ENCODE measurements at places on chromosomes 4 and X.

DNA sequence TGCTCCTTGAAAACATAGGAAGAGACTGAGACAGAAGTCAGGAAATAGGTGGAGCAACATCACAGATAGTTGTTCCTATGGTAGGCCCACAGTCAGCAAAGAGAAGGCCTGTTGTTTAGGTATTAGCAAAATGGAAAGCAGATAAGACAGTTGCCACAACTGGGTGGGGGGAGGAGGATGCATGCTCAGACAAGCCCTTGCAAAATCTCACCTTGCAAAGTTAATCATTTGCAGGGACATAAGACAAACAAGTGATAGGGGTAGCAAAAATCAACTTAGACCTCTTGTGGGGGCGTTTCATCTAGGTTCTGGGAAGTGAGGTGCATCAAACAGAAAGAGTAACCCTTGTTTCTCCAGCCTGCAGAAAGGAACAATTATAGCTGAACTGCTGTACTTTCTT is 30.7 kb downstream of the SERPINA7 start:
- DNase-seq: no peak

DNA sequence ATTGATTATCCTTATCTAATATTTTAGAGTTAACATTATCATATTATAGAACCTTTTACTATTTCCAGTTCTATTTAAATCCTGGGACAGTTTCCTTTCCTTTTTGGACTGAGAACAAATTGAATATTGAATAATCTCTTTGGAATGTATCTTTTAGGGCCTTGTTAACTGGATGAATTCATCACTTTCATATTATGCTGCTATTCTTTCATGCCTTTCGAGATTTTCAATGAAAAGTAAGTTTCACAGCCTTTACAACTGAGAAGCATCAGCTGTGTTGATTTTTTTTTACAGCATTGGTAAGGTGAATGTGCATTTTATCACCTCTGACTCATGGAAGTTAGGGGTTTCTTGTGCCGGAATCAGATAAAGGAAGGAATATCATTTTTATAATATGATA is 39.6 kb downstream of the PDLIM5 start:
- DNase-seq: no peak

GRCh38 chrX:152165033-152165743 is 26.8 kb upstream of the MAGEA10 start:
- no peak for DNase-seq

DNA sequence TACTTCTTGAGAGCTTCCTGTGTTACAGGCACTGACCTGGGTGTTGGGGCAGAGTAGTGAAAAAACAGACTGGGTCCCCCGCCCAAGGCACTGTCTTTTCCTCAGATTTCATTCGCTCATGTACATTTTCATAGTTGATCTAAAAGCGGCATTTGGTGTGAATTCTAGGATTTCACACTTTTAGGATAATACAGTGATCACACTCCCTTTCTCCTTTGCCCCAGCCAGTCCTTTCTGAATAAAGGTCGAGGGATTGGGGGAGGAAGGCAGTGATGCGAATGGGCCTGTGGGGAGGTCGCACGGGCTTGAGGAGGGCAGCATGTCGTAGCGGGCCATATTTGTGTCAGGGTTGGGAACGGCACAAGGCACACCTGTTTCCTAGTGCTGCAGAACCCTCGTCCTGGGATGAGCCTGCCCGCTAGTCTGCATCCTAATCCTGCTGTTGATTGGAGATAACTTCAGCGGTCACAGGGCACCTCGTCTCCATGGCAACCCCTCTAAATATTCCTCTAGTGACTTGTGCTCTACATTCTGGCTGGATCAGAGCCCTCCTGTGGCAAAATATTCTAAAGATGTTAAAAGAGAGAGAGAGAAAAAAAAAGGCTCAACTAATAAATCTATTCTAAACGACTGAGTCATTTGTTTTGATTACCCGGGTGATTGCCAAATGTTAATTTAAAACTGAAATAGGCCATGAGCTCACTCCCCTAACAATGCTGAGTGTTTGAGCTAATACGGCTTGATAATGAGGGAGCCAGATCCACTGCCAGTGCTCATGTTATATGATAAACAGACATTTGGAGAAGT is 21.8 kb downstream of the FHL1 start:
- DNase-seq: no peak

DNA sequence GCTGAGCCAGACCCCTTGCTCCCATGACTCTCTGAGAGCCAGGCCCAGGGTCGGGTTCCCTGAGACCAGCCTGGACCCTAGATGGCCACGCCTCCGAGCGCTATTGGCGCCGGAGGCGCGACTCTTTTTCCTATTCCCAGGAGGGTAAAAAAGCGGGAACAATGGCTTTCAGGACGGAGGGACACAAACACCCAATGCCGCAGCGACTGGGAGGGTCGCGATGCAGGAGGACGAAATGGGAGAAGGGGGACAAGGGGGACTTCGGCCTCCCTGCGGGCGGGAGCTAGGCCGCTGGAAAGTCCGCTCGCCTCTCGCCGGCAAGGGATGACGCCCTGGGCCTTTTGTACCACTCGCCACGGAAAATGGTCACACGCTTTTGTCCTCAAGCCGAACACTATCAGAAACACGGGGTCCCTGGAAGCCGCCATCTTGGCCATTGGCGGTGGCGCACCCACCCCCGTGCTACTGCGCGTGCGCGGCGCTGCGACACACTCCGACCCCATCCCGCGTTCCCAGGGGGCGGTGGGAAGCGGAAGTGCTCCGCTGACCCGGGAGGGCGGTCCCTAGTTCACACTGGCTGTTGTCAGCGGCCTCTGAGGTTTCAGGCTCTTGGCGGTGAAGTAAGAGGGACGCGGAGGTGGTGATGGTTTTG is 98.4 kb downstream of the ZNF674 start:
- peak; percentile 81 for DNase-seq

GRCh38 chr4:41678951-41679350 is 69.6 kb downstream of the PHOX2B start:
- DNase-seq: no peak

GRCh38 chr4:45568694-45569093 is 555.2 kb downstream of the GABRG1 start:
- DNase-seq: no peak

- DNase-seq: no peak
Observed at GRCh38 chrX:8067754-8068462, 103.2 kb downstream of the VCX2 start.

DNA sequence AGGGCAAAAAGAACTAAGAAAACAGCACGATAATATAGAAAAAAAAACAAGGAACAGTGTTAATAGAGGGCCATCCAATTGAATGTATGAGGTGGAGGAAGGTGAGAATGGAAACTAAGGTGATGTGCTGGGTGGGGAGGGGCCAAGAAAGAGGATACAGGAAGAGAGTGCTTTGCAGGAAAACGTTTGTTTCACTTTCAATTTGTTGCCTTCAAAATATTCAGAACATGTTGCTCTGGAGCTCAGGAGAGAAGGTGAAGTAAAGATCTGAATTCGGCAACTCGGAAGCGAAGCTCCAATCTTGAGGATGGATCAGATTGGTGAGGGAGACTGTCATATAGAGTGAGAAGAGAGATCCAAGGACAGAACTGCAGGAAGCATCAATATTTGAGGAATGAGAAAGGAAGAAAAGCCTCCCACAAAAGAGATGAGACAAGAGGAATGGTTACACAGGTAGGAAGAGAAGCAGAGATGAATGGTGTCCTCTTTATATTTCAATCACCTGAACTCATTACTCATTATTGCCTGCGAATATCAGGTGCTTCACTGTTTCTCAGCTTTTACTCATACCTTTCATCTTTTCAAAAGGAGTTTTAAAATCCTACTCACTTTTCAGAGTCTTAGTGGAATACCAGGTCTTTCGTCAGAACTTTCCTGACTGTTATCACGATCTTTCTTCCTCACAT is 14.7 kb upstream of the SEC24D start:
- DNase-seq: no peak

- peak; percentile 81 for DNase-seq
Observed at GRCh38 chr4:112321776-112322684, 24.9 kb downstream of the ALPK1 start.

GRCh38 chrX:152663086-152663485 is 25.4 kb downstream of the GABRQ start:
- no peak for DNase-seq

DNA sequence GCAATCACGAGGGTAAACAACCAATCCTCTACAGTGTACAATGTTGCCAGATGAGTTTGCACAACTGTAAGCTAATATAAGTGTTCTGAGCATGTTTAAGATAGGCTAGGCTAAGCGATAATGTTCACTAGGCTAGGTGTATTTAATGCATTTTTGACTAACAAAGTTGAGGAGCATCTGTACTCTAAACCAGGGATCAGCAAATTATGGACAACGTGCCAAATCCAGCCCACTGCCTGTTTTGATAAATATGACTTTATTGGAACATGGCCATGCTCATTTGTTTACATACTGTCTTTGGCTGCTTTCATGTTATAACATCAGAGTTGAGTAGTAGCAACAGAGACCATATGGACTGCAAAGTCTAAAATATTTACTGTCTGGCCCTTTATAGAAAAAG is 46.3 kb upstream of the ARHGEF6 start:
- DNase-seq: no peak

DNA sequence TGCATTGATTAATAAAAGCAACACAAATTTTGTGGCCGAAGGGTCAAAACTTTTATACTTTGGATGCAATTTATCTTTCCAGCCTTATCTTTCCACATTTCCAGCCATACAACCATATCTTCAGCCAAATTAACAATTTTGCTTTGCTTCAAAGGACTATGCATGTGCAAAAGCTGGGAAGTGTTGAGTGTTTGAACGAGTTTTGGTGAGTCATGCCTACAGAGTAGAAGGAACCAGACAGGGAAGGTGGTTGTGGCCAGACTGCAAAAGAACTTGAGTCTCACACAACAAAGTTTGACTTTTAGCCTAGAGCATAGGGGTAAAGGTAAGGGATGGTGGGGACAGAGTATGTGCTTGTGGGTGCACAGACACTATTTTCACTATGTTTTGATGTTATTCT is 53.0 kb upstream of the GABRA2 start:
- DNase-seq: no peak

- no peak for DNase-seq
Observed at GRCh38 chrX:134144231-134144630, 92.8 kb upstream of the CCDC160 start.

Measured in activated naive CD4-positive, alpha-beta T cell treated with anti-CD3 and anti-CD28 coated beads, Interleukin-2, amount 50 U/mL, for 72 hours (primary cell).